HFF-Myc (cell line): ENCODE measurements at places on chromosomes 13 and 19.
A peak's percentile ranks its signal among the peaks of the same experiment; 100 is the strongest.

DNA sequence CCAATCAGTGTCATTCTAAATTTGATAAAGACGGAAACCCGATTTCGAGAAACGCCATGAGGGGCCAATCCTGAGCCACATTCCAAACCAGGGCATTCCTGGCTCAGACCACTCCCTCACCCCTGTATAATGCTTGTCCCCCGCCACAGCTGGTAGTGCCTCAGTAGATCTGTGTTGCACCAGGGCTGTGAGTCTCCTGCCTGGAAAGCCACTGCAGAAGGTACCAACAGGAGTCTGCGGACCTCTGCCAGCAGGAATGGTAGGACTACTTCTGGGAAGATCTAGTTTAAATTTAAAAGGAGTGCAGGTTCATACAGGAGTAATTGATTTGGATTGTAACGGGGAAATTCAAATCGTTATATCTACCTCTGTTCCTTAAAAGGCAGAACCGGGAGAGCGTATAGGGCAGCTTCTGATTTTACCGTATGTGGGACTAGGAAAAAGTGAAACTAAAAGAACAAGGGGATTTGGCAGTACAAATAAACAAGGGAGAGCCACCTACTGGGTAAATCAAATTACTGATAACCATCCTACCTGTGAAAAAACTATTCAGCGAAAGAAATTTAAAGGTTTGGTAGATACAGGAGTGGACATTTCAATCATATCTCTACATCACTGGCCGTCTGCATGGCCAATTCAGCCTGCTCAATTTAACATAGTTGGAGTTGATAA lies 20.8 kb upstream of the ZNF266 start:
- DNase-seq = no peak

- no peak for DNase-seq
Observed at GRCh38 chr19:55264531-55264930, 5.7 kb upstream of the PPP6R1 start.

GRCh38 chr13:102658660-102659059 lies 36.2 kb downstream of the METTL21C start:
- no peak for DNase-seq

- DNase-seq = no peak
Observed at GRCh38 chr13:61831026-61831425, 415.4 kb upstream of the PCDH20 start.

- no peak for DNase-seq
Observed at GRCh38 chr13:111065698-111066097, 49.4 kb upstream of the ARHGEF7 start.

DNA sequence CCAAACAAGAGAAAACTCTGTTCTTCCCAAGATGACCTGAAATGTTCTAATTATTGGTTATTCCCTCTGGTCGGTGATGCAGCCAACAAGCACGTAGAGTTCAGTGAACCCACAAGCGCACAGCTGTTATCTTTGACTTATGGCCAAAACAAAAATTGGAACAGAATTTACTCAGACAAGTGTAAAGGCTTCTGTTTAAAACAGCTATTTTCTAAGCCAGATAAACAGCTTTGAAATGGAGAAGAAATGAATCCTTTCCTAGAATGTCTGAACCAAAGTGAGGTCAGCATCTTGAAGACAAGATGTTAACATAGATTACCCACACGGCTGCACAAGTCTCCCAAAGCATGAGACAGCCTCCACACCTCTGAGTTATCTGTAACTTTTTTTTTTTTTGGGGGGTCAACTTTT lies 669.2 kb downstream of the DIAPH3 start:
- DNase-seq = peak; percentile 19

- DNase-seq = no peak
Observed at GRCh38 chr19:28493884-28494283, 719.1 kb downstream of the UQCRFS1 start.

DNA sequence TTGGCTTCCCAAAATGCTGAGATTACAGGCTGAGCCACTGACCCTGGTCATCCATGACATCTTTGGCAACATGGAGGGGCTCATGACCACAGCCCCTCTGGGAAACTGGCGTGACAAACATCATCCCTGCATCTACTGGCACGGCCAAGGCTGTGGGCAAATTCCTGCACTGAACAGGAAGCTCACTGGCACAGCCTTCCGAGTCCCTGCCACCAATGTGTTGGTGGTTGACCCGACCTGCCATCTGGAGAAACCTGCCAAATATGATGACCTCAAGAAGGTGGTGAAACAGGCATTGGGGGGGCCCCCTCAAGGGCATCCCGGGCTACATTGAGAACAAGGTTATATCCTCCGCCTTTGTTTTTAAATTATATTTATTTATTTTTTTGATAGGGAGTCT lies 8.9 kb upstream of the ACP5 start:
- DNase-seq = no peak

- DNase-seq = no peak
Observed at GRCh38 chr13:43353631-43354030, 330.2 kb downstream of the DNAJC15 start.

DNA sequence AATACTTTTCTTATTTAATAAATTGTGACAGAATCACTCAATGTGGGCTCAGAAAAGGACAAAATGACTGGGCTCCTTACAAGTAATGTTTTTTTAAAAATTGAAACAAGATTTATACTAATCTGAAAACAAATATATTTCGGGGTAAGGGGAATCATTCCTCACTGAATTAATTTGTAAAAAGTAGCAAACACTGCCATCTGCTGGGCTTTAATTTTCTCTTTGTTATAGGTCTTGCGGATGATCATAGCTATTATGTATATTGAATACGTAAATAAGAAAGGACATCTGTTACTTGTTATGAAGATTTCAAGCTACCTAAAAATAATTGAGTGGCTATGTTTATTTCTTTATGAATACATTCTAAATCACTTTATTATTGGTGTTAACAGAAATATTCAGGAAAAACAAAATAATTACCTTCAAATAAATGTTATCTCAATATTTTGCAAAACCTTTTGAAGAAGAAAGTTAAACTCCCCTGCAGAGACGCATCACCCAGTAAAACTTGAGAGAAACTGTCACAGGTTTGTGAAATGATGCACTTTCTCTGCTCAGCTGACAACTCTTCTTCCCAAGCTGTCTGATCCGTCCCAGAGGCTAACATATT lies 17.8 kb upstream of the ENOX1 start:
- DNase-seq = no peak

GRCh38 chr19:29687244-29687896 lies 22.1 kb downstream of the PLEKHF1 start:
- peak; percentile 74 for DNase-seq

- no peak for DNase-seq
Observed at GRCh38 chr13:74820809-74821208, 661.2 kb downstream of the TBC1D4 start.

- DNase-seq = no peak
Observed at GRCh38 chr13:76971851-76972829, 19.7 kb upstream of the CLN5 start.

DNA sequence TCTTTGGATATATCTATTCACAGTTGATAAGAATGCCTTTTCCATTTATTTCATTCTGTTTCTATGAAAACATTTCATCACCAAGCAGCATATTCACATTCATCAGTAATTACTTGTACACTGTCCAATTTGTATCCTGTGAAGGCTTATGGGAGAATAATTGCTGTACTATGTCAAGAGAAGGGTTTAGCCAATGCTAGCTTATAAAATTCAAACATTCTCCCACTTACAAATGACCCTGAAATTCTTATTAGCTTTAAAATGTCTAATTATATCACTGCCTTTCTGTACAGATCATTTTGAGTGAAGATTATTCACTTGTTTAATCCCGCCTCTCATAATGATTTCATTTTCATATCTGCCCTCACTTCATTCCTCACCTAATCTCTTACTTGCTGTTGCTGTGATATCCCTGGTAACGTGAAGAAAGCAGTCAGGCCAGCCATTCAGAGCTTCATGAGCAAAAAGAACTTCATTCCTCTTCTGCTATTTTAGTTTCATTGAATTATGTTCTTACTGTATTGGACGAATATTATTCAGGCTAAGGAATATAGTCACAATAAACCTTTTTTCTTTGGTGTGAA lies 778.7 kb downstream of the OLFM4 start:
- DNase-seq = no peak

GRCh38 chr13:112454648-112455334 lies 78.6 kb downstream of the SPACA7 start:
- DNase-seq = no peak
